ENCODE measurements at places on chromosomes 2 and 18.

- no peak for DNase-seq
Measured at GRCh38 chr2:53801547-53801946, 14.7 kb downstream of the ERLEC1 start.

DNA sequence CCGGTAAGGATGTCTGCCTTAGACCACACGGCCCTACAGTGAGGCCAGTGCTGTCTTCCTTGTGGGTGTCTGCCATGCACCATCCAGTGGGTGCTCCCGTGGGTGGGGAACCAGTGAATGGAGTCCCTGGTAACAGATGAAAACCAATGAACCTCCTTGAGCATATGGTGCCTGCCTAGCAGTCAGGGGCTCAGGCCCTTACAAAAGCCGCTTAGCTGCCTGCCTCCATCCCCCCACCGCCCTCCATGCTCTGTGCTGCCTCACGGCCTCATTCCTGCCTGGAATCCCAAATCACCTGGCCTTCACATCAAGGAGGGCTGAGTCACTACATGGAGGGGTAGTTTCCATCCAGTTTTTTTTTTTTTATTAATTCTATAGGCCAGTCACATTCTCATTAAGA is 30.8 kb upstream of the TRIB2 start:
- no peak for DNase-seq

- no peak for DNase-seq
Measured at GRCh38 chr2:189111063-189111715, 68.4 kb downstream of the COL5A2 start.

DNA sequence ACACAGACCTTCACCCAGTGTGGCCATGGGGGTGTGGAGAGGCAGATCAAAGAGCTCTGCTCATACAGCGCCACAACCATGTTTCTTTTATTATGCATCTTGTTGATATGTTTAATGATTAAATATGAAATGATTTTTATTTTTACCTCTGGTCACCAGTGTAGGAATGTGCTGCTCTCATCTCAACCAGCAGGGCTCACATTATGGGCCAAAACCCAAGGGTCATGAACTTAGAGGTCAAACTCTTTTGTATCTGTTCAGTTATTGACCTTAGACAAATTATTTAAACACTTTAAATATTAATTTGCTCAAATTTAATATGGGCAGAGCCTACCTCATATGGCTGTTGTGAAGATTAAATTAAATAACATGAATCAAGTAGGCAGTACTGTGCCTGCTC is 386.2 kb downstream of the ALK start:
- DNase-seq, result no peak

DNA sequence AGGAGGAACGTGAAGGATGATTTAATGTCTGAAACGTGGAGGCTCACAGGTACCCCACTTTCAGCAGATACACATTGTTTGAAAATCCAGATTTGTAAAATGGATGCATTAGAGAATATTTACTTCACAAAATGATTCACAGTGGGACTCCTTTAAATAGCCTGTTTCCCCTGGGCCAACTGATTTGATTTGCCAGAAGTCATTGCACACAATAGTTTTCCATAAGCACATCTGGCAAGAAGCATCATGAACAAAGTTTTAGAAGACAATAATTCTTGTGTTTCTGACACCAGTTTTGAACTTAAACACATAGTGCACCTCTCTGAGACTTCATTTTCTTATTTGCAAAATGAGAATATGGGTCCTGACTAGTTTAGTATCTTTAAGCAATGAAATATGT is 451.4 kb upstream of the SLC14A2 start:
- no peak for DNase-seq

- no peak for DNase-seq
Measured at GRCh38 chr2:104734937-104735586, 118.9 kb upstream of the POU3F3 start.

- DNase-seq, result no peak
Measured at GRCh38 chr18:2898186-2898640, 51.4 kb downstream of the EMILIN2 start.

DNA sequence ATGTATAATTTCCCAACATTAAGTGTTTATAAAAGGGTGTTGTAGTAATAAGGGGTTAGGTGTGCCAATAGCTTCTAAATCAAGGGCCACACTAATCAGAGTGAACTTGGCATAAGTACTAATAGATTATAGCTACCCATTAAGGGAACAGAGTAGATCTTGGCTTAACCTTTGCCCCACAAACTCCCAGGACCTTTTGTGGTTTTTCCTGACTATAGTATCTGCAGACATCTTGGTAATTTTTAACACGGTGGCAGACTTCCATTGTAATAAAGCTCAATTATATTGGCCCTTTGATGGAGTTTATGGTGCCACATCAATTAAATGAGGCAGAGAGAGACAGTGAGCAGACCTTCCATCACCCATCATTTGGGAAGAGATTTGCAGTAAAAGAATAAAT is 358.5 kb upstream of the HNRNPA3 start:
- DNase-seq, result no peak

- no peak for DNase-seq
Measured at GRCh38 chr2:15753811-15754702, 162.4 kb downstream of the DDX1 start.

DNA sequence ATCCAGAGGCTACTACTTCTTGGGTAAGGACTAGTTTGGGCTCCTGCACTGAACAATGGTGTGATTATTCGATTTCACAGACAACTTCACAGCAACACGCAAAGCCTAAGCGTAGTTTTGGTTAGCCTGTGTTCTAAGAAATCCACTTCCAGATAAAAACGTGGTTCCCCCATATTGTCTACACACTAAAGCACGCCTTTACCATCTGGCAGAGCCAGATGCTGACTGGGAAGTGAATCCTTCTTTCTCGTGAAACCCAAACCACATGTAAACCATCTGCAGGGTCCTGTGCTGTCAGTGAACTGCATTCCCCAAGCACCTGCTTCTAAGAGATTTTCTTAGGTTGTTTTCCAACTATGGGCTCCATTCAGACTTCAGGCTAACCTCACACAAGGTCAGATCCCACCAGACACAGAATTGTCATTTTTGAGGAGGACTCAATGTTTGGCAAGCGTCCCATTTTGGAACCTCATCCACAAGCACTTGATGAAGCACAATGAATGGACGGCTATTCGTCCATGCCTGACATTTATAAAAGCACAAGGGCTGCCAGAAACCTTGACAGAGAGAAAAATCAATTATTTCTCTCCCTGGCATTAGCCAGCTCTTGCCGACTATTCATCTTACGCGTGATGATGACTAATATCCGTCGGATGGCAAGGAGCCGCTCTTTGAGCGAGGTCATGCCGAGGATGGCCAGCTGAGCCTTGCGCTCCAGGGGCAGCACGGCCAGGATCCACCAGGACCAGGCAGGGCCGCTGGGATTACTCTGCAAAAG is 38.4 kb downstream of the LONRF2 start:
- no peak for DNase-seq

GRCh38 chr2:152343426-152343825 is 8.5 kb downstream of the FMNL2 start:
- DNase-seq, result no peak

- no peak for DNase-seq
Measured at GRCh38 chr2:66127656-66128055, 307.3 kb upstream of the MEIS1 start.

DNA sequence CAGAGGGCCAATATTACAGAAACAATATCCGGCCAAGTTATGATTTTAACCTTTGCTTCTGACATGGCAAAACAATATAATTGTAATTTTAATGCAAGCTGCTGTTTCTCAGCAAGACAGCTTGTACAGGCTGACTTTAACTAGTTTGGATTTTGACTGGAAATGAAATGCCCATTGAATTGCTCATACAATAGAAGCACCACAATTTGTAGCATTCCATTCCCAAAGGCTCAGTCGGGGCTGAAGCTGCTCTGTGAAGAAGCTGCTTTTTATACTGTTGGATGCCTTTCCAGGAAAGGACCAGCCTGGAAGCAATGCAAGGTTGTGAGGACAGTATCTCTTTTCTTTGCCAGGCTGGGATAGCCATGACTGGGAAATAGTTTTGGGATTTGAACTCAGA is 677.0 kb upstream of the FANCL start:
- no peak for DNase-seq

GRCh38 chr2:159091976-159092375 is 123.5 kb downstream of the TANC1 start:
- DNase-seq, result no peak

DNA sequence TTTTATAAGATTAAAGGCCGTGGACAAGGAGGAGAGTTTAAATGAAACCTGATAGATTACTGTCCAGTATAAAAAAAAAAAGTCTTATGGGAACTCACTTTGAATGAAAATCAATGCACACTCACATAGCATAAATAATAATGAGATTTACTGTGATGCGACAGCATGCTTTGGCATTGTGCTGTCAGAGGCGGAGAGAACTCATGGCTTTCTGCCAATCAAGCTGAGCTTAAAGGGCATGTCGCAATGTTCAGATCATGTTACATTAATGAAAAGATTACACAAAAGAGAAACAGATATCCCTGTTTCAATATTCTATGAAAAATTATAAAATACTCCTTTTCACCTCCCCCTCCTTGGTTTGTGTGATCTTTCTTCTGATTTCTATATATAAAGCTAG is 310.8 kb downstream of the ERBB4 start:
- no peak for DNase-seq

DNA sequence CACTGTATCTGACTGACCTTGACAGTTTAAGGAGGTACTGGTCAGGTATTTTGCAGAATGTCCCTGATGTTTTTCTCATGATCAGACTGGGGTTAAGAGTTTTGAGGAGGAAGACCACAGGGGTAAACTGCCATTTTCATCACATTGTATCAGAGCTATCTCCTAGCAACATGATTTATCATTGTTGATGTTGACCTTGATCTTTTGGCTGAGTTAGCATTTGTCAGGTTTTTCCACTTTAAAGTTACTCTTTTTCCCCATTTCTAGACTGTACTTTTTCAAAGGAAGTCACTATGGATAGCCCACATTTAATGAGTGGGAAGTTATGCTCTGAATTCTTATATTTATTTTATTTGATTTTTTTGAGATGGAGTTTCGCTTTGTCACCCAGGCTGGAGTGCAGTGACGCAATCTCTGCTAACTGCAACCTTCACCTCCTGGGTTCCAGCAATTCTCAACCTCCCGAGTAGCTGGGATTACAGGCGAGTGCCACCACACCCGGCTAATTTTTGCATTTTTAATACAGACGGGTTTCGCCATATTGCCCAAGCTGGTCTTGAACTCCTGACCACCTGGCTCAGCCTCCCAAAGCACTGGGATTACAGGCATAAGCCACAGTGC is 17.7 kb upstream of the SLC39A10 start:
- DNase-seq, result no peak

- no peak for DNase-seq
Measured at GRCh38 chr18:59038295-59039039, 101.2 kb upstream of the SEC11C start.

DNA sequence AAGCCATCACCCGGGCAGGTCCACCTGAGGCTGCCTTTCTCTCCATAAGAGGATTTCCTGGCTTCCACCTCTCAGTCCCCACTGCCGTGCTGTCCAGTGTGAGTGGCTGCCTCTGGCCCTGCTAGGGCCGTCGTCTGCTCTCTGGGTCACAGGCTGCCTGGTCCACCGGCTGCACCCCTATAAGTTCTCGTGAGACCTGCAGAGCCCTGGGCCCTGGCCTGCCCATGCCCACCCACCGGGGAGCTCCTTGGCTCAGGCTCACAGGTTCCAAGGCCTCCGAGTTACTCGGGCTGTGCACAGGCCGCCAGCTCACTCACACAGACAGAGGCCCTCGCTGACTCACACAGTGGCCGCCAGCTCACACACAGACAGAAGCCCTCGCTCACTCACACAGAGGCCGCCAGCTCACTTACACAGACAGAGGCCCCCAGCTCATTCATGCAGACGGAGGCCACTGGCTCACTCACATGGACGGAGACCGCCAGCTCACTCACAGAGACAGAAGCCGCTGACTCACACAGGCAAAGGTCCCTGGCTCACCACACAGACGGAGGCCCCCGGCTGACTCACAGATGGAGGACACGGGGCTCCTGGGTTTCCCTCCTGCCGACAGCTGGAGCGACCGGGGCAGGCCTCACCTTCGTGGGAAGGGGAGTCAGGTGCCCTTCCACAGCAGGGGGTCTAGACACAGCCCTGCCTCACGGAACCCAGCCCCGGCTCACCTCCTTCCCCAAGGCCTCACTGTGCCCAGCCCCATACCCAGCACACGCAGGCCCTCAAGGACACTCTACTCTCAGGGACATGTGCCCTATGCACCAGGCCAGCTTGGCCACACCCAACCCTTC is 334.1 kb upstream of the MYT1L start:
- DNase-seq, result no peak

GRCh38 chr2:67851956-67852824 is 210.6 kb downstream of the C1D start:
- DNase-seq, result no peak

GRCh38 chr2:71614976-71615766 is 161.8 kb downstream of the DYSF start:
- no peak for DNase-seq

DNA sequence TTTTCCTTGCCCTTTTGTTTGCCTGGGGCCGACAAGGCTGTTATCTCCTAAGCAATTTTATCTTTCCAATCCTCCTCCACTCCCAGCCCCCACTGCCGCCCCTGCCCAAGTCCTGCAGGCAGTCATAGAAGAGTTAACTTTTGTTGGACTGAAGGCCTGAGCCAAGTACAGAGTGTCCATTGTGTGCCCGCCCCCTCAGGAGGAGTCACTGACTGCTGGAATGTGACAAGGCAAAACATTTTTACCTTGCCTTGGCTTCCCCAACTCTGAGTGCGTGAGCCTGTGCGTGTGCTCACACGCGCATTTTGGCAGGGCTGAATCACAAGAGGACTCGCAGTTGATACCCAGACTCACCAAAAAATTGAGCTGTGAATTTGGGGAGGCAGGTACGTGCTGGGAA is 16.2 kb downstream of the SETBP1 start:
- DNase-seq, result no peak

DNA sequence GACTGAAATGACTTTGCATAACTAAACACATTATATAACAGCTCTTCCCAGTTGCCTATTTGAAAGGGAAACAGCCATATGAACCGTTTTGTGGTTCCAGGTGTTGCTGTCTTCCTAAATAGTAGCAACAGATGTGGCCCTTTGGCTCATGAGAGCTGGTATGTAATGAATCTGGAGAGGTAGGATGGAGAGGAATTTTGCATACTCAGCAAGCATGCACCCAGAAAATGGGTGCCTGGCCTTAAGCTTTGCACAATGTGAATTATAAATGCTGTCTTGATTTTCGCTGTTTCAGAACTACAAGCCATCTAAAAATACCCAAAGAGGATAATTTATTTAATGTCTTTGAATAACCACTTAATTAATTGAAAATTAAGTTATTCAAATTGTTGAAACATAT is 15.6 kb upstream of the ERBB4 start:
- no peak for DNase-seq

Measured in effector CD4-positive, alpha-beta T cell (primary cell).